Dermis blood vessel endothelial cell (primary cell): ENCODE measurements at places on chromosomes 11 and 22.

- DNase-seq: no peak
These were observed 14.1 kb downstream of the ANKK1 start for GRCh38 chr11:113401718-113402117.

- peak; percentile 5 for DNase-seq
These were observed 218.2 kb upstream of the CARD18 start for GRCh38 chr11:105357764-105358163.

GRCh38 chr11:64827451-64827839 lies 17.0 kb downstream of the CDC42BPG start:
- DNase-seq: no peak

GRCh38 chr22:17486313-17486712 lies 77.0 kb upstream of the SLC25A18 start:
- DNase-seq: no peak

GRCh38 chr11:118321386-118322082 lies 17.0 kb downstream of the CD3E start:
- no peak for DNase-seq

DNA sequence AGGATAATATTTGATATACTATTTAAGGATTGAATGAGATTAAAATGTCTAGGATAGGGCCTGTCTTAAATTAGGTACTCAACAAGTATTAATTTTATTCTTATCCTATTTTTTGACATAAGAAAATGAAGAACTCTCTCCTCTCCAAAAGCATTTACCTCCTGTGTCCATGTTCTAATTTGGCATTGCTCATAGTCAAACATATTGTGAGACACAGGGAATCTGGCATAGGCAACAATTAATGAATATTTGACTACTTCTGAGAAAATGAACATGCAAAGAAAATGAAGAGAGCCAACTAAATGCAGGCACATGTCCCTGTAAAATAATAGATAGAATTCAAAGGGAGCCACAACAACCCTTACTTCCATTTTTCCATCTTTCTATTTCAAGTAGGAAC lies 198.5 kb upstream of the C11orf87 start:
- no peak for DNase-seq

DNA sequence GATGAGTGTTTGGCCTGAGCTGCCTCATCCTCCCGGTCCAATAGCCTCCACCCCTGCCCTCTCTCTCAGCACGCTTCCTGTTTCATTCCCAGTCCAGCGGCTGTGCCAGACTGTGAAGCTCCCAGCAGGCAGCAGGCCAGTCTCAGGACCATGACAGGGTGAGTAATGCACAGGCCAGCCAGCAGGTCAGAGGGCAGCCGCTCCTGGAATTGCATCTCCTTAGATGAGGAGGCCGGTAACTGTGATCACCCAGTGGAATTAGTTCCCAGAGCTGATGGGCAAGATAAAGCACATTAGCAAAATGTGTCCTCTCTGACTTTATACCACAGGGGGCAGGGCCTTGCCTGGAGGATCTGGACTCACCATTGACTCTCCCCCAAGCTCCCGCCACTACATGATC lies 251.2 kb downstream of the ETS1 start:
- DNase-seq: peak; percentile 92

GRCh38 chr11:123187665-123188507 lies 7.2 kb downstream of the CLMP start:
- no peak for DNase-seq

- DNase-seq: no peak
These were observed 6.9 kb downstream of the IGF2 start for GRCh38 chr11:2132246-2132645.

DNA sequence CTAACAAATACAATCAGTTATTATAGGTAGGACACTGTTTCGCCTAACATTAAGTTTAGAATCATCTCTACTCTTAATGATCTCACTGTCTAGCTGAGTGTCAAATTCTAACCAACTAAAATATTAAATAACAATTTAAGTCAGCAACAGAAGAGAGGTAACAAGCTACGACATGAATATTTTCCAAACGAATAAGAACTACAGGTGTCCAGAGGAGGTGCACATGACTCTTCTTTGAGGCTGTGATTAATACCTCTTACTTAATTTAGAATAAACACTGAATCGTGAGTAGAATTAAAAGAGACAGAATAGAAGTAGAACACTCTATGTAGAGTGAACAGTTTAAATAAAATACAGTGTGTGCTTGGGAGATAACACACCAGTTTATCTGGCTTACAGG lies 619.0 kb upstream of the ARHGAP42 start:
- DNase-seq: no peak

DNA sequence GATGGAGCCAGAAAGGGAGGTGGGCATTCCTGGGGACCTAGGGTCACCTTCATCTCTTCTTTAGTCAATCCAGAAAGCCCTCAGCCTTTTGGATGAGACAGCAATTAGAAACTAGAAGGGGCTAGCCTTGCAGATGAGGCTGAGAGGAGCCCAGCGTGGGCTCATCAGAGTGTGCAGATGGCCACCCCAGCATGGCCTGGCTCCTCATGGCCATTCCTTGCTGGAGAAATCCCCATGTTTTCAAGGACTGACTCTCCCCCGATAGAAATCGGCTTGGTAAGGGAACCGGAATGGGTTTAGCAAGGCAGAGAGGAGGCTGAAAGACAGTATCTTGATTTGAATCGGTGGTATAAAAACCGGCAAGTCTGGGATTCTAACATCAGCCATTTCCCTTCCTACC lies 274.6 kb downstream of the BUD13 start:
- DNase-seq: no peak

DNA sequence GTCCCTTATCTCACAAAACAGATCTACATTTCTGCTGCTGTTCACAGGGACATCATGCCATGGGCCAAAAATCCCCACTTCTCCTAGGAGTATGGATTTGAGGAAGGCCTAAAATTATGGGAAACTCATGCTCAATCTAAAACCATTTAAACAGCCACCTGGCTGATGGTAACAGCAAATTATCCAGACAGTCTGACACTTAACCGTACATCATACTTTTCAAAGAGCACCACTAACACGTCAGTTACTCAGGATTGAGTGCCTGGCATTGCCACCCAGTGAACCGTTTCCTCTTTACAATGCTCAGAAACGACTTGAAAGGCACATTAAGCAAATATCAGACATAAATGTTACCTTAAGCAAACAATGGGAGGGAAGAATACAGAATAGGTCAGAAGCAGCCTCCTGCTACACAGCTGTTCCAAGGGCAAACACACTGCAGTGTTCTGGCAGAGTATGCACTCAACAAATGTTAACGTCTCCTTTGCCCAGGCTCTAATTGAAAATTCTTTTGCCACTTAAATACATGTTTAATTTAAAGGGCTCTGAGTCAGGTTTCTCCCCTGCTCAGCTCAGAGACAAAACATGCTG lies 18.8 kb upstream of the SLC36A4 start:
- DNase-seq: no peak

DNA sequence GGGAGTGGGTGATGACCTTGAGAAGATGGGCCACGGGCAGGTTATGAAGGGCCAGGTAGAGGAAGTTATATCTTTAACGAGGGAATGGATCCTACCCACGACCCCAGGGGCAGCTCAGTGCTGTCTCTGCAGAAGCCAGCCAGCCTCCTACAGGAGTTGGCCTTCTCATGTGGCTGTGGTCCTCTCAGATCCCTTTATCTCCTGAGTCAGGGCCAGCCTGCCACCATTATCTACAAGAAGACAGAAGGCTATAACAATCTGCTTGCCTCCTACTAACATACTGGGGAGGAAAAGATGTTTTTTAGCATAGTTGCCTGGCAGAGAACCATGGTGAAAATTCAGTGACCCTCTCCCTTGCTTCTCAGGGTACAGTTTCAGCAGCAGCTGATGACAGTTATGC lies 7.0 kb upstream of the YWHAH start:
- no peak for DNase-seq

GRCh38 chr22:28207281-28208030 lies 288.4 kb upstream of the PITPNB start:
- peak; percentile 20 for DNase-seq

- DNase-seq: no peak
These were observed 30.7 kb upstream of the RBX1 start for GRCh38 chr22:40920526-40920925.

GRCh38 chr11:58685973-58686722 lies 45.6 kb downstream of the GLYAT start:
- no peak for DNase-seq

GRCh38 chr22:45968751-45969413 lies 8.1 kb downstream of the WNT7B start:
- peak; percentile 48 for DNase-seq

GRCh38 chr11:92929246-92929645 lies 40.2 kb upstream of the MTNR1B start:
- no peak for DNase-seq

DNA sequence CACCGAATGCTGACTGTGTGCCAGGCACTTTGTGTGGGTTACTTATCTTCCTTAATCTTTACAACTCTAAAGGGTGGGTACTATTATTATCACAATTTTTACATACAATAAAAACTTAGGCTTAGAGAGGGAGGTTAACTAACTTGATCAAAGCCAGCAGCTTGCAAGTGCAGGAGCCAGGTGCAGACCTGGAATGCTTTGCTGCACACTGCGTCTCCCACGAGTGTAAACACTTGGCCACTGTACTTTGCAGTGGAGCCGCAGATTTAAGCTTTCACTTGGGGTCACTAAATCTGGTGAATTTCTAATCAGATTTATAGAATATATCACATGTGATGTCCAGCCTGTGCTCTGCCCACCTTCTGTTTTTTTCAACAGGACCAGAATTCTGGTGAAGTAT lies 36.7 kb downstream of the AMOTL1 start:
- no peak for DNase-seq

DNA sequence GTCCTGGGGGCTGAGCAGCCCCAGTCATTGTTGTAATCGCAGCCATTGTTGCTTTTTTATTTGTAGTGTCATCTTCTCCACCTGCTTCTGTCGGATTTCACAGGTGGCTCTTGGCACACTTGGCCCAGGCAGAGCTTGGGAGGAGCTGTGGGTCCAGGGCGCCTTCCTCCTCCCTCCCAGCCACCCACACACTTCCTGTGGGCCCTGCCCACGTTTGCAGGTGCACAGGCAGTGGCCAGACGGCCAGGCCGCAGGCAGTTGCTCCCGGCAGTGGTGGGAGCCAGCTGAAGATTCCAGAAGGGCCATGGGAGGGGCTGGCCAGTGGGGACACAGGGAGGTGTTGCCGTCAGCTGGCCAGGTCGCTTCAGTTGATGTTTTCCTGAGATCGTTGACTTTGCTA lies 1191.9 kb downstream of the BRD1 start:
- no peak for DNase-seq

DNA sequence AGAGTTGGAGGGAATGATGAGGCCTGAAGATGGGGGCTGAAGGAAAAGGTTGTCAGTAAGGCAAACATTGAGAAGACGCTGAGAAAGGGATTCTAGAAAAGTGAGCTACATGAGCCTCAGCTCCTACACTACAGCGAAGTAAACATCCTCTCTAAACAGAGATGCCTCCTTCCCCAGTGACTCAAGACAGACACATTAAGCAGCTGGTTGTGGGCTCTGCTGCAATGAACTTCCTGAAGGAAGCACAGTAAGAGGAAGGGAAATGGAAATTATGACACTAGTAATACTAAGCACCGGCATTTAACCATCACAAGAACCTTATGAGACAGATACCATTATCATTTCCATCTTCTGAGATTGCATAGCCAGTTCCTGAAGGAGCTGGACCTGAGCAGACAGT lies 190.5 kb downstream of the C11orf87 start:
- DNase-seq: no peak

DNA sequence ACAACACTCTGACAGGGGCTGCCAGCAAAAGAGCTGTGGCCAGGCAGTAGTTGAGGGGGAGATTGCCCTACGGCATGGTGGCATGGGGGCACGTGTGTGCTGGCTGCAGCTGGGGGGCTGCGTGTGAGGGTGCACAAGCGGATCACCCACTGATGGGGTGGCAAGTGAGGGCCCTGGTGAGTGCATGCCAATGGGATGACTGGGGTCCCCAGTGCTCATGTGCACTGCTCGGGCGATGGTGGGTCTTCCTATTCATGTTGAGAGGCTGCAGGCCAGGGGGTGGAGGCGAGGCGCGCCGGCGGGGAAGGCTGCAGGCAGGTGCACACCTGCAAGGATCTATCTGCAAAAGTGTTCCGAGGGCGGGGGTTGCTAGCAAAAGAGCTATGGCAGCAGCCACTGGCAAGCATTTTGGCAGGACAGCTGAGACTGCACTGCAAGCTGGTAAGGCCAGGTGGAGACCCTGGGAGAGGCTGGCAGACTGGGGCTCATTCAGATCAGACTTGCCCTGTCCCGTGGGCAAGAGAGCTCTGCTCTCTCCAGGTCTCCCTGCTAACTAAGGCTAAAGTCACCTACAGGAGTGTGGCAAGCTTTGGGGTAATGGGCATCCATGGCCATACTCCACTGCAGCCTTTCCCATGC lies 12.0 kb downstream of the OR51I2 start:
- no peak for DNase-seq

DNA sequence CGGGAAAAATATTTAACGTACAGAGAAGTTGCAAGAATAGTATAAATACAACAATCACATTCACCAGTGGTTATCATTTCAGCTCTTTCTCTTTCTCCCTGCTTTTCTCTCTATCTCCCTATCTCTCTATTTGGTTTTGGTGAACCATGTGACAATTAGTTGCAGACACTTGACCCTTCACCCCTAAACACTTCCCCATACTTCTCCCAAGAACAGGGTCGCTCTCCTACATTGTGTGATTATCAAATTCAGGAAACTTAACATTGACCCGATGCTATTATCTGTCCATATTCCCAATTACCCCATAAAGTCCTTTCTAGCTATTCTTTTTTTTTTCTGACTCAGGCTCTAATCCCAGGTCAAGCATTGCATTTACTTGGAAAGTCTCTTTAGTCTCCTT lies 4.8 kb upstream of the CYB5R3 start:
- no peak for DNase-seq

DNA sequence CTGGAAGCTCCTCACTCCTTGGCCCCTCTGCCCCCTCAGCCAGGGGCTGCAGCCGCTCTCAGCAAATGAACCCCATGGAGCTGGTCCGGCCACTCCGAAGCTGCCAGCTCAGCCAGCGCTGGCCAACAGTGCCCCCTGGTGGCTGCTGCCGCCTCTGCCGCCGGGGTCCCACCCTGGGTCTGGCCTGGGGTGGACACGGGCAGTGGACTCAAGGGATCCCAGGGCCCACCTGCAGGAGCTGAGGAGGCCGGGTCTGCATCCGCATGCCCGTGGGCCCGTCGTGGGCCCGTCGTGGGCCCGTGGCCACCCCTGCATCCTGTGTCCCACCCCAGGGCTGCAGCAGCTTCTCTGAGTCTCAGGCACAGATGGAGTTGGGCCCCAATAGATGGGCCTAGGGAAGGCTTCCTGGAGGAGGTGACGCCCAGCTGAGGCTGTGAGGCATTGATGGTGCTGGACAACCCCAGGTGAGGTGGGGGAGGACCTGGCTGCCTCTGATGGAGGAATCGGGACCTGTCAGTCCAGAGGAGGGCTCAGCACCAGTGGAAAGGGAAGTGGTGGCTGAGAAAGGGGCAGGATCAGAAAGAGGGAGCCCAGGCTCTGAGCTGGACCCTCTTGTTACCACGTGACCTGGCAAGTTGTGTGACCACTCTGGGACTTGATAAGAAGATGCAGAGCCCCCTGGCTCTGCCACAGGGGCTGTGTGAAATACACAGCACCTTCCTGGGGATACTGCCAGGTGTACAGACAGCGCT lies 522.3 kb downstream of the BRD1 start:
- peak; percentile 41 for DNase-seq
